ENCODE measurements at places on chromosomes 6 and 20. TPM values are rescaled to one million over a fixed set of nuclear protein-coding genes. Genes with fewer than 3 reads are reported as not detected.

The MAS1 gene
- 0.14 TPM for polyA plus RNA-seq

The TBPL1 gene
- polyA plus RNA-seq = 19.2 TPM

The FAM217A gene
- 0.83 TPM for polyA plus RNA-seq

The CCDC170 gene
- polyA plus RNA-seq = 1.4 TPM

The PPIL4 gene
- polyA plus RNA-seq = 29.0 TPM

The SRMS gene
- not detected for polyA plus RNA-seq

The TNF gene
- 0.26 TPM for polyA plus RNA-seq

The AVP gene
- not detected for polyA plus RNA-seq

The HLA-DQA1 gene
- 1.5 TPM for polyA plus RNA-seq

The C6orf132 gene
- 0.67 TPM for polyA plus RNA-seq

The OR12D3 gene
- not detected for polyA plus RNA-seq

The KCNK5 gene
- polyA plus RNA-seq = 0.78 TPM

The TMEM200A gene
- 14.8 TPM for polyA plus RNA-seq

The RHAG gene
- 0.97 TPM for polyA plus RNA-seq

GRCh38 chr20:23122796-23123655, 36.9 kb upstream of the CD93 start:
- DNase-seq = no peak

GRCh38 chr6:155328074-155328538, 13.8 kb upstream of the TFB1M start:
- DNase-seq = no peak

- DNase-seq = no peak
These were observed 114.1 kb upstream of the SNX9 start for GRCh38 chr6:157708933-157709332.

GRCh38 chr20:61295682-61296628, 43.9 kb downstream of the CDH4 start:
- peak; percentile 21 for DNase-seq

DNA sequence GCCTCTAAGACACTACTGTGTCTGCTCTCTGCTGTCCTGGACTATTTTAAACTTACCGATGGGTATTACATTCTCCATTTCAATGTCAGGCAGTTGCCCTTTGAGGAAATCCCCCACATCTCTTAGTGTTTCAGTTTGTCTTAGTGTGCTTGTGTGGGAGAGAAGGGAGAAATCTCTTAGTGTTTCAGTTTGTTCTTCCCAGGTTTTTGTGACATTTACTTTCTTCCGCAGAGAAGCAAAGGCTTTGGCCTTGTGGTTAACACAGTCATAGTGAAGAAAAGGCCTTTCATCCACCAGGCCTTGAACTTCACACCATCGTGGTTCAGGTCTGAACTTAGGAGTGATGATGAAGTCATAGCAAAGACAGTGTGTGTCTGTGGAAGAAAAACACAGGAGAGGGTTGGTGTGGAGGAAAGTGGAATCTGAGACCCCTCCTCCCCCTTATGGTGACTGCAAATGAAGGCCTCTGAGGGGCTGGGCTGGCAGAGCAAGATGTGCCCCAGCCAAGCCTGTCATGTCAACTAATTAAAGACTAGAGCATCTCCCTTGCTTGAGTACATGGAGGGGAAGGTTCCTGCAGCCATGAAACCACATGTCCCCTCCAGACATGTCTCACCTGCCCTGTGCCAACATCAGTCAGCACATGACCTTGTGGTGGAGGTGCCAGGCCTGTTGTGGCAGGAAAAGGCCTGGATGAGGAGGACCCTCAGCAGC, 23.9 kb downstream of the RAET1L start:
- no peak for DNase-seq

DNA sequence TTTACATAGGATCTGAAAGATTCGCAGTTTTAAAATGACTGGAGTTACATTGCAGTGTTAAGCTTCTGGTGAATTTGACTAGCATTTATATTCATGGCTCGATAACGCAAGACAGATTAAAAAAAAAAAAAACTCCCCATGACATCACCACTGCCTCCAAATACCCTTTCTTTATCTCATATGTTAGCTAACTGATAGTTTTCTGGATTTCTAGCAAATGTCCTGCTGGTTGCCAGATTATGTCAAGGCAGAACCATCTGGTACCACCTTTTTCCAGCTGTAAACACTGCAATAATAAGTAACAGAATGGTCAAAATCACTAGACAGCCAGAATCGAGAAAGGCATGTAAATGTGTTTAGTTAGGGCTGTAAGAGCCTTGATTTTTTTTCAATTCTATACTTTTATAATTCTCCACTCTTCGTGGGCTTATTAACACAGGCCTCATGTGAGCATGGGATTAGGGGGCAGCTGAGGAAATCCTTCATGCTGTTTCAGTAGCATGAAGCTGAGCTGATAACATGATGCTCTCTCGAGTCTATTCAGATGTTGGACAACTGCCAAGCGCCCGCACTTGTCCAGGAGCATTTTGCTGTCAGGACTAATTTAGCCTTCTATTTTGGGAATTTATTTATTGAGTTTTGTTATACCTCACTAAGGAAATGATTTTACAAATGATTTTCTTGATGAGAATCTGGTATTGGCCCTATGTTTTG, 166.0 kb upstream of the SCGN start:
- DNase-seq = peak; percentile 67

DNA sequence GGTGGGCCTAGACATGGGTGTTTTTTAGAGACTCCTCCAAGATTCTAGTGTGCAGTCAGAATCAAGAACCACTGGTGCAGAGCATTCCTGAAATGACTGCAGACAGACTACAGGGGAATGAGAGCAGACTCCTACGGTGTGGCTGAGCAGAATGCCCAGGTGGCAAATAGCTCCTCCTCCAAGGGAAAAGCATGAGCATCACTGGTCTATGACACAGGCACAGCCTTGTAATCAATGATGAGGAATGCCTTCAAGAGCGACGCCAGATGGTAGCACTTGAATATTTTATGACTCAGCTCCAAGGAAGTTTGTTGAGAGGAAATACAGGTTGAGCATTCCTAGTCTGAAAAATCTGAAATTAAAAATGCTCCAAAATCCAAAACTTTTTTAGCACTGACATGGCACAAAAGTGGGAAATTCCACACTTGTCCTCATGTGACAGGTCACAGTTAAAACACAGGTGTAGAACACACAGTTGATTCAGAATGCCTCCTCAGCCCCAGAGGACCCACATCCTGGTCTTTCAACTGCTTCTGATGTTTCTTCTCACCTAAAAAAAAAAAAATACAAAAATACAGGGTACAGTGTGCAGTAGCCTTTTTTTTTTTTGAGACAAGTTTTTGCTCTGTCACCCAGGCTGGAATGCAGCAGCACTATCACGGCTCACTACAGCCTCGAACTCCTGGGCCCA, 10.6 kb upstream of the FAM8A1 start:
- DNase-seq = no peak

- no peak for DNase-seq
These were observed 27.5 kb upstream of the PBOV1 start for GRCh38 chr6:138245751-138246150.

GRCh38 chr6:74606582-74607071, 599.2 kb downstream of the COL12A1 start:
- peak; percentile 91 for DNase-seq

DNA sequence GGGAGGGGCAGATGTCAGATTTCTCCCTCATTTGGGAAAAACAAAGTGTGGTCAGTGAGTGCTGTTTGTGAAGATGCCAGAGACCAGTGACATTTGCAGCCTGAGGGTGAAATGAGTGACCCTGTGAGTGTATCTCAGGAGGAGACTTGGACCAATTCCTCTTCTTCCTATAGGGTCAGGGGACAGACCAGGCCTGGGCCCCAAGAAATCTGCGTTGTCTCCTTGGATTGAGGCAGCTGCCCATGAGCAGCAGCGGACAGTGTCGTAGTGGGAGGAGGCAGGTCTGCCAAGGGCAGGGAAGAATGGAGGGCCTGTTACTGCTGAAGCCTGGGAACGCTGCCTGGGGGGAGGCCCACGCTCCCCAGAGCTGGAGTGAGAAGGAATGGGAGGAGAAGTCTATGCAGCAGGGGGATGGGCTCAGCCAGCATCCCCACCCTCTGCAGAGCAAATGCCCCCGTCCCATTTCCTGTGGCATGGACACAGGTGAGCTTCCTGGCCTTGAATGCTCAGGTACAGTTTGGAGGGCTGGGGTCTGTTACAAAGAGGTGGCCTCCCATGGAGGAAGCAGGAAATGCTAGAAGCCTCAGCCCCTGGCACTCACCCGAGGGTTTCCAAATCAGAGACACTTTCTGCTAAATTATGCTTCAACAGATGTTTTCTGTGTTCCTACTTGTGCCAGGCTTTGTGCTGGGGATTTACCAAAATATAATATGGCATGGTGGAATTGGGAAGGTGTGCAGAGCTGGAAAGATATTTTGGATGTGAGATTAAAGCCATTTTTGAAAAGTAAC, 29.8 kb downstream of the DAAM2 start:
- peak; percentile 79 for DNase-seq

GRCh38 chr6:157713451-157714152, 109.4 kb upstream of the SNX9 start:
- no peak for DNase-seq

DNA sequence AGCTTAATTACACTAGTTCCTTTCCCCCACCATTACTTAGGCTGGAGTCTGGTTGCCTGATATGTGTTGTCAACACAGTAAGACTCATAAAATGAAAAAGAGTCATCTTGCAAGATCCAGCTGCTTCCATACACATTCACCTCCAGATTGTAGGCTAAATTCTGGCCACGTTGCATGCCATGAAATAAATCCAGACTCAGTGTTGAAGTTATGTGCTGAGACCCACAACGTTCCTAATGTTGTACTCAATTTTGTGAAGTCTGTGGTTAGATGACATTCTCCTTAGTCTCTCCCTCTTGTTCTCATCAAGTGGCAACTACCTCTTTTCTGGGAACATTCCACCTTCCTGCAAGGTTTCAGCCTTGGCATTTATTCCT, 212.3 kb downstream of the LMBRD1 start:
- DNase-seq = no peak

All from muscle of leg (tissue), 16 donors.